ENCODE measurements at places on chromosomes 16 and 17. TPM values are rescaled to one million over a fixed set of nuclear protein-coding genes. Genes with fewer than 3 reads are reported as not detected.
A peak's percentile ranks its signal among the peaks of the same experiment; 100 is the strongest.

DNA sequence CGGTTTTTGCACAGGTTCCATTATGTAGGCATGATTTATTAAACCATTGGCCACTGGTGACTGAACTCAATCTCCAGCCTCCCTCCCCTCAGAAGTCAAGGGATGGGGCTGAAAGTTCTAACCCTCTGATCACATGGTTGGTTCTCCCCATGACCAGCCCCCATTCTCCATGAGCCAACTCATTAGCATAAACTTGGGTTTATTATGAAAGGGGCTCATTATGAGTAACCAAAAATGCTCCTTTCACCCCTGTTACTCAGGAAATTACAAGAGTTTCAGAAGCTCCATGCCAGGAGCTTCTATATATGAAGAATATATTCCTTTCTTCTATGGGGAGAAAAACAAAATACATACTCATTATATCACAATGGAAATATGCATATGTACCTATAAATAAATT, 555.3 kb downstream of the HS3ST4 start:
- H3K27ac ChIP-seq = no peak overlapping the region
- H3K27me3 ChIP-seq = no peaks in the 10 kb centered on the region
- H3K4me3 ChIP-seq = no peak overlapping the region
- no peak for DNase-seq
- no peaks in the 10 kb centered on the region for H3K36me3 ChIP-seq

DNA sequence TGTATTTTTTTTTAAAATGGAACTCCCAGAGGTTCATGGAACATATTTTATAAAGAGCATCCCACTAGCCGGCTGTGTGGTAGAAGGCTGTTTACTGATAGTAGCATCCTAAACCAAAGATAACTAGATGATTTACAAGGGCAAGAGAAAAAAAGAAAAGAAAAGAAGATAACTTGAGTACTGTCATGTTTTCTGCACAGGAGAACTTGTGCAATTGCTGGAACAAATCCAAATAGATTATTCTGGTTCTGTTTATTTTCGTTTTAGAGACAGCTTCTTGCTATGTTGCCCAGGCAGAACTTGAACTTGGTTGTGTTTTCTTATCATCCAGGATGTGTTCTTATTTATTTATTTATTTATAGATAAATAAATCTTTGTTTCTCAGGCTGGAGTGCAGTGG, 20.9 kb upstream of the PPM1D start:
- no peaks in the 10 kb centered on the region for H3K36me3 ChIP-seq
- DNase-seq = peak; percentile 81
- peaks cover 5% of the 10 kb centered on the region for H3K4me1 ChIP-seq
- no peak overlapping the region for H3K27ac ChIP-seq

HOXB9 gene
- not detected for polyA plus RNA-seq

TOX3 gene
- not detected for polyA plus RNA-seq

FOXN1 gene
- not detected for polyA plus RNA-seq

DNA sequence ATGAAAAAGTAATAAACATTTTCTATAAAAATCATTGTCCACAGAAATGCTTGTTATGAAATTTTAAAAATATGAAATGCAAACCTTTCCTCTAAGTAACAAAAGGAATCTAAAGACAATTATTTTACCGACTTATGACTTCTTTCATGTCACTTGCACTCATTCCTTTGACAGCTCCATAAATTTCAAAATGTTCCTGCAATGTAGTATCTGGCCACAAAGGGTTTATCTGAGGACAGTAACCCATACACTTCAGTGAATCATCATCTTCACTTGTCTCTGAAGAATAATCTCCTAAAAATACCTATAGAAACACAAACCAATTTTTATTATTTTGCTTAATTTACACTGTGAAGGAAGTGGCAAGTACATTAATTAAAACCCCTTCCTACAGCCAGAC, 25.6 kb upstream of the ABCA10 start:
- no peaks in the 10 kb centered on the region for H3K4me1 ChIP-seq
- no peak overlapping the region for H3K4me3 ChIP-seq
- no peaks in the 10 kb centered on the region for H3K27me3 ChIP-seq
- no peaks in the 10 kb centered on the region for H3K36me3 ChIP-seq
- no peak overlapping the region for H3K27ac ChIP-seq

ST6GALNAC2 gene
- 1.3 TPM for polyA plus RNA-seq

- H3K27me3 ChIP-seq = peaks cover 3% of the 10 kb centered on the region
- no peak overlapping the region for H3K27ac ChIP-seq
- no peak overlapping the region for H3K4me3 ChIP-seq
These were observed 16.7 kb upstream of the SYT17 start for GRCh38 chr16:19151310-19151709.

CENPN gene
- 33.8 TPM for polyA plus RNA-seq

- H3K36me3 ChIP-seq = no peaks in the 10 kb centered on the region
- peaks cover 14% of the 10 kb centered on the region for H3K4me1 ChIP-seq
- no peak overlapping the region for H3K4me3 ChIP-seq
These were observed 5.0 kb upstream of the ADGRG1 start for GRCh38 chr16:57623251-57624043.

DNA sequence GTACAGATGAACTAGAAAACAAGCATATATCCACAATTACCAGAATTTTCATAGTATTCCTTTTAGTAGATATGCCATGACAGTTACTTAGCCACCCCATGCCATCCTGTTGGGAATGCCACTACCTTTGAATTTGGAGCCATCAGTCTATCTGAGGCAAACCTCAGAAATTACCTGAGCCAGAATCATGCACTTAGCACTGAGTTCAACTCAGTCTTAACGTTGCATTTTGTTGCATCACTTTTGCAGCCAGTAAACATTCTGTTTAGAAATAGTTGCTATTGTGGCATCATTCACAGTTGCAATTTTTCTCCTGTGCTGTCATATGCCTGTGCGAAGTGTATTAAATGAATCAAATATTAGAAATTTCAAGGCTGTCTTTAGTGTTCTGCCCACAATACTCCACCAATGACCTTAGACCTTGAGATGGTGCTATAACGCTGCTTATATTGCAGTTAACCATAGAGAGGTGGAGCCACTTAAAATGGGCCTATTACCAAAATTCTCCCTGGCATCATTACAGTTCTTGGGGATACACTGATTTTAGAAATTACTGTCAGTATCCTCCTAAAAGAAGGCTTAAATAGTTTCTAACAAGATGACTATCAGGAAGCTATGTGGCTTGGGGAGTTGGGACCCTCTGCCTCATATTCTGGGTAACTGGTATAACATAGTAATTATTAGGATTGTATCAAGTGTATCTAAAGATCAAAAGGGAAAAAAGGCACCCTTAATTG, 11.1 kb downstream of the PTRH2 start:
- no peaks in the 10 kb centered on the region for H3K27me3 ChIP-seq
- DNase-seq = no peak
- no peaks in the 10 kb centered on the region for H3K4me1 ChIP-seq
- no peak overlapping the region for H3K4me3 ChIP-seq
- no peak overlapping the region for H3K27ac ChIP-seq
- peaks cover 23% of the 10 kb centered on the region for H3K36me3 ChIP-seq

GRCh38 chr17:28131599-28131998, 89.1 kb downstream of the NLK start:
- peaks cover 2% of the 10 kb centered on the region for H3K4me1 ChIP-seq
- H3K4me3 ChIP-seq = no peak overlapping the region
- no peak overlapping the region for H3K27ac ChIP-seq
- DNase-seq = peak; percentile 61

DNA sequence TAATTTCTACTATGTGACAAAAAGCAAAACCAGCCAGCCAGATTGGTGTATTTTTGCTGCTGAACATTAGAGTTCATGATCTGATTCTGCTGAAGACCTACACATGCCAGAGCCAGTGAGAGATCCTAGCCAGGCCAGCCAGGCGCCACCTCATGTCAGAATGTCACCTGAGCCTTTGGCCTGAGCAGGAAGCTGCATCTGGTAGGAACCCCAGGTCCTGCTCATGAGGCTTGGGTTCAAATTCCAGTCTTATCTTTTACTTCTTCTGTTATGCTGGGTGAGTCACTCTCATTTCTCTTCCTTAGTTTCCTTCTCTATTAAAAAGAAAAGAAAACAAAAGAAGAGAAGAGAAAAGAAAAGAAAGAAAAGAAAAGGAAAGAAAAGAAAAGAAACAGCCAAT, 585.1 kb upstream of the CDH5 start:
- H3K27ac ChIP-seq = no peak overlapping the region
- no peaks in the 10 kb centered on the region for H3K27me3 ChIP-seq
- H3K36me3 ChIP-seq = no peaks in the 10 kb centered on the region

GRCh38 chr16:56732832-56733231, 2.9 kb downstream of the NUP93 start:
- H3K36me3 ChIP-seq = no peaks in the 10 kb centered on the region
- peaks cover 4% of the 10 kb centered on the region for H3K4me1 ChIP-seq
- no peaks in the 10 kb centered on the region for H3K27me3 ChIP-seq
- no peak overlapping the region for H3K4me3 ChIP-seq
- no peak for DNase-seq
- H3K27ac ChIP-seq = no peak overlapping the region

DNA sequence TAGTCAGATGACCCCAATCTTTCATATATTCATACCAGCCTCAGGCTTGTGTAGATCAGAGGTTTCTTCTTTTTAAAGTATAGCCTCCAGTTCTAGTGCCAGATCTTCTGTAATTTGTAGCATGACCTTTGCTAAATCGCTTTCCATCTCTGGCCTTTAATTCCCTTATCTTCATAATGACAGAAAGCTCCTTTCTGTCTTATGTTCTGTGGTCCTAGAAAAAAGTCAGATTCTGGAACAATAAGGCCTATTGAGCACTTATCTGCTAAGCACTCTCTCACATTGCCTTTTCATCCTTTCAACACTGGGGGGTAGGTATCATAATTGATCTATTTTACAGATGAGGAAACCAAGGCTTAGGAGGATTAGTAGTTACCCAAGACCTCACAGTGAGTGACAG, 9.2 kb downstream of the CCL16 start:
- no peak for DNase-seq
- H3K4me1 ChIP-seq = no peaks in the 10 kb centered on the region
- H3K36me3 ChIP-seq = no peaks in the 10 kb centered on the region
- no peak overlapping the region for H3K4me3 ChIP-seq
- H3K27me3 ChIP-seq = peaks cover 2% of the 10 kb centered on the region

DNA sequence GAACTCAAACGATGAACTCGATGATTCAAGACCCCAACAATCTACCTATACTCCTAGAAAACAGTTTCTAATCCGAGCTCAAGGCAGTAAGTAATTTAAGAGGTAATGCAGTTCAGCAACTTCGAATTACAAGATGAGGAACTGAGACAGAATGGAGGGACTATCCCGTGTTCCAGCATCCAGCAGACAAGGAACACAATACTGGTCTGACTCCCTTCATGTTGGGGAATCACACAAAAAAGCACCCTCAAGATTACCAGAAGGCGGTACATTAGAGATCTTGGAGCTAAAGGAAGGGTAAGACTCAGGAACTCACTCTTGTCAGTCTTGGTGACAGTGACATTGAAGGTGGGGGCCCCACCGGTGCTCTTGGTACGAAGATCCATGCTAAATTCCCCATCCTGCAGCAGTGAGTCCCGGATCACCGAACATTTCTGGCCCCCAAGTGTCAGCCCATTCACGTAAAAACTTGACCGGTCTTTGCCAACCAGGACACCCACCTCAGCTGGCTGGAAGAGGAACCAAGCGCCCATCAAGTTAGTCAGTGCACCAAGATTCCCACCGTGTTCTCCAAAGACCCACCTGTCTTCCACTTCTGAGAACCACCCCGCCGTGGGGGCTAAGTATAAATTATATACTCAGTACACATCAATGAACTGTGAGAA, 1.9 kb downstream of the PFN1 start:
- peaks cover 27% of the 10 kb centered on the region for H3K36me3 ChIP-seq
- peak overlapping the region; percentile 73 for H3K27ac ChIP-seq
- H3K4me3 ChIP-seq = peak overlapping the region; percentile 98
- no peaks in the 10 kb centered on the region for H3K27me3 ChIP-seq

COX6A2 gene
- polyA plus RNA-seq = not detected

NPIPB9 gene
- polyA plus RNA-seq = 0.05 TPM

CPHXL2 gene
- polyA plus RNA-seq = not detected

- H3K27ac ChIP-seq = no peak overlapping the region
- no peaks in the 10 kb centered on the region for H3K27me3 ChIP-seq
- H3K4me3 ChIP-seq = no peak overlapping the region
- no peak for DNase-seq
These were observed 918.8 kb upstream of the CDH8 start for GRCh38 chr16:62955033-62955349.

Data from fibroblast of lung (primary cell).